ENCODE measurements at places on chromosomes 1 and 21. TPM values are rescaled to one million over a fixed set of nuclear protein-coding genes. Genes with fewer than 3 reads are reported as not detected.

The OR2T6 gene
- total RNA-seq = not detected

DNA sequence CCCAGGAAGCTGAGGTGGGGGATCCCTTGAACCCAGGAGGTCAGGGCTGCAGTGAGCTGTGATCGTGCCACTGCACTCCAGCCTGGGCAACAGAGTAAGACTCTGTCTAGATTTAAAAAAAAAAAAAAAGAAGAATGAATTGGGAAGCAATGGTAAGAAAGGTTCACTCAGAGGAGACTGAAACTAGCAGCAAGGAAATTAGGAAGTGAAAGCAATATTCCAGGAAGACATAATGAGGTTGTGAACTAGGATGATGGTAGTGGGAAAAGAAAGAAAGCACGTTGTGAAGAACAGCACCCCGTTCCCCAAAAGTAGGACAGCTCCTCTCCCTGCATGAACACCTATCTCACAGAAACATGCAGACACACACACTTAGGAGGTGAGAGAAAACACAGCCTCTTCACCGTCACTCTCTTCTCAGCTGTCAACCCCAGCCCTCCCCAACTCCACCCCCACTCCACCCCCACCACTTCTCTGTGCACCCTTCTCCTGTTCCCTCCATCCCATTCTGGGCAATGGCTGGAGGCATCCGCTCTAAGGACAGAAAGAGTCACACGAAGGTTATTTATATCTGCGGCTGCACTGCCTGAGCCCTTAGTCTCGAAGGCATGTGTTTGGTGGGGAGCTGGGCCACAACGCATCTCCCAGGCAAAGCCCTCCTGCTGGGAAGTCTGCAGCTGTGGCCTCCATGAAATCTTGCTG is 101.8 kb upstream of the LPGAT1 start:
- DNase-seq = no peak

DNA sequence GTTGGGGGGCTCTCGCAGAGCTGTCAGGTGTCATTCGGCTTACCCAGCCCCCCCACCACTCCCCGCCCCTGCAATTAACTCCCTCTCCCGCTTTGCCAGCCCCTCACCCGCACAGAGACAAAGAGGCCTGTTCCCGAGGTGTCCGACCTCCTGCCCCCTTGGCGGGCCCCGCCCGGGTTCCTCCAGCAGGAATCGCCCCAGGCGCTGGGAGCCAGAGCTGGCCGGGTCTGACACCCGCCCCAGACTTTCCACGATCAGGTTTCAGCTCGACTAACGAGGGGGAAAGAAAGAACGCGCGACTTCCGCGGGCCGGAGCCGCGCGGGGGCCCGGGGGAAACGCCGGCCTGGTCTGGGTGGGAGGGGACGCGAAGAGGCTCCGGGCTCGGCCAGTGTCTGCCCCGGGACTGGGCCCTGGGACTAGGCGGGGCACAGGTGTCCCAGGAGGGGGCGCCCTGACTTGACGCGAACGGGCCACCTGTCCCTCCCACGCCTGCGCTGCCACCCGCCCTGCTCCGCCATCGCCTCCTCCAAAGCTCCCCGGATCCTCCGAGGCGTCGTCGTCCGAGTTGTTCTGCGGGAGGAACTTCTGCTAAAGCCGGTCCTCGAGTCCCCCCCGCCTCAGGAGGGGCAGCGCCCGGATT is 36.4 kb upstream of the HHAT start:
- no peak for DNase-seq

DNA sequence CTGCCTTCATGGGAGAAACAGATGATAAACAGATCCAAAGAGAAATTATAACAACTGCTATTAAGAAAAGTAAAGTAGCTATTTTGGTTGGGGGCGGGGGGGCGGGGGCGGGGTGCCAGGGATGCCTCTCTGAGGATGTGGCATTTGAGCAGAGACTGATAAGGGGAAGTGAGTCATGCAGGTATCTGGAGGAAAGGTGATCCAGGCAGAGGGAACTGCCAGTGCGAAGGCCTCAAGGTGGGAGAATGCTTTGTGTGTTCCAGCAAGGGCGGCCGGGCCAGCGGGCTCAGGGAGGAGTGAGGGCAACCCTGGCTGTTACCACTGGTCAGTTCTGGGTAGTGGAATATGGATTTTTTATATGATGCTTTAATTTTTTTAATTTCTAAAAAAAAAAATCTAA is 7.0 kb upstream of the TNFRSF1B start:
- no peak for DNase-seq

GRCh38 chr1:40384887-40385286 is 11.4 kb downstream of the SMAP2 start:
- no peak for DNase-seq

- no peak for DNase-seq
Measured at GRCh38 chr1:175881246-175881976, 138.0 kb upstream of the TNR start.

GRCh38 chr1:211975152-211975941 is 60.0 kb downstream of the INTS7 start:
- no peak for DNase-seq

DNA sequence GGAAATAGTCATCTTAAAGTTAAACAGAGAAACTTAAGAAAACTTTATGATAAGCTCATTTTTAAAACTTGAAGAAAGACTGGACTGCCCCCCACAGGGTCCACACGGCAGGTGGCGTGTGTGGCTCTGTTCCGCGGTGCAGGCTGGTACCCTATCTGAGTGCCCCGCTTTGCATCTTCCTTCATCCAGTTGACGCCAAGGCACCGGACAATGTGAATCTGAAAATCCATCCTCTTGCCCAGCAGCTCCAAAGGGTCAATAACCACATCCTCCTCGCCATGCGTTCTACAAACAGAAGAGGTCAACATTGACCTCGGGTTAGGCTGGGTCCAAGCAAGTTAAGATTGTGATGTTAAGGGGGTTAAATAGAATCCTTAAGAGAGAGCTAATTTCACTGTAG is 54.5 kb downstream of the SCCPDH start:
- DNase-seq = no peak

- DNase-seq = no peak
Measured at GRCh38 chr1:192786576-192786975, 22.3 kb upstream of the RGS2 start.
